ENCODE measurements at places on chromosomes 6 and 20.

- no peak for DNase-seq
These were observed 48.7 kb downstream of the DNAAF9 start for GRCh38 chr20:3358676-3359340.

GRCh38 chr6:111406200-111406721 is 76.8 kb downstream of the REV3L start:
- DNase-seq, result no peak

GRCh38 chr6:14277405-14277930 is 159.9 kb downstream of the CD83 start:
- no peak for DNase-seq

- peak; percentile 10 for DNase-seq
These were observed 5.8 kb downstream of the OLIG3 start for GRCh38 chr6:137488150-137489045.

DNA sequence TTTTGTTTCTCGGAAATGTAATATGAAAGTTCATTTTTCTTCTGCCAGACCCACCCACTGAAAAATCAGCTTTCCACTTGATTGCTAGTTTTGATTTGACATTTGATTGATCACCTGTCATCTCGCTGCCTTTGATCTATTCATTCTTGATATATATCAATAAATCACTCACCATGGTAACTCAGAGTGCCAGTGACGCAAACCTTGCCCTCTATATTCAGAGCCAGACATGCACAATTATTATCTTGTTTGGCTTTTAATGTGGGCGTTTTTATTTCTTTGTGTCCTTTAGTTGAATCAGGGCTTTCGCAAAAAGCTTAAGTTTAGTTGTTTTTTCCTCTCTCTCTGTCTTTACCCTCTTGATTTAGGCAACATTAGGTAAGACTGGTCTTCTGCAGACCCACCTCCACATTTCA is 2.0 kb downstream of the TSHZ2 start:
- DNase-seq, result no peak

DNA sequence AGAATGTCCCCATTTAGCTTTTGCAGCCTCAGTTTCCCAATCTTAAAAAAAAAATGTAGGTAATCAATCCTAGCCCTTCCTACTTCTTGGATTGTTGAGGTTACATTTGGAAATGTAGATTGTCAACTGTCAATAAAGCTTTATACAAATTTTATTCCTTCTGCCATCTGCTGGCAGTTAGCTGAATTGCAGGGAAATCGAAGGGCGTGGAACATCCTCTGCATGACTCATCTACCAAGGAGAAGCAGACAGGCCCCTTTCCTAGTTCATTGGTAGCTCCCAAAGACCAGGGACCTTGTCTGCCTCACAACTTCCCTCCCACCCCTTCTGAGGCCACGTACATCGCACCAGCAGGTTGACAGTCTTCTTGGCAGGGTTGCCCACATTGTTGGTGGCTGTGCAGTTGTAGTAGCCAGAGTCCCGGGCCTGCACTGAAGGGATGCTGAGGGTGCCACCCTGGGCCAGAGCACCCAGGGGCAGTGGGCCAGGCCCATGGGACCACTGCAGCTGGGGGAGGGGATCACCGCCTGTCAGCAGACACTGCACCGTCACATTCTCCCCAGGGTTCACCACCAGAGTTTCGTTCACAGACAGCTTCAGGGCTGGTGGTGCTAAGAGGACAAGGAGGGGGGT is 43.6 kb downstream of the MDGA1 start:
- DNase-seq, result no peak

DNA sequence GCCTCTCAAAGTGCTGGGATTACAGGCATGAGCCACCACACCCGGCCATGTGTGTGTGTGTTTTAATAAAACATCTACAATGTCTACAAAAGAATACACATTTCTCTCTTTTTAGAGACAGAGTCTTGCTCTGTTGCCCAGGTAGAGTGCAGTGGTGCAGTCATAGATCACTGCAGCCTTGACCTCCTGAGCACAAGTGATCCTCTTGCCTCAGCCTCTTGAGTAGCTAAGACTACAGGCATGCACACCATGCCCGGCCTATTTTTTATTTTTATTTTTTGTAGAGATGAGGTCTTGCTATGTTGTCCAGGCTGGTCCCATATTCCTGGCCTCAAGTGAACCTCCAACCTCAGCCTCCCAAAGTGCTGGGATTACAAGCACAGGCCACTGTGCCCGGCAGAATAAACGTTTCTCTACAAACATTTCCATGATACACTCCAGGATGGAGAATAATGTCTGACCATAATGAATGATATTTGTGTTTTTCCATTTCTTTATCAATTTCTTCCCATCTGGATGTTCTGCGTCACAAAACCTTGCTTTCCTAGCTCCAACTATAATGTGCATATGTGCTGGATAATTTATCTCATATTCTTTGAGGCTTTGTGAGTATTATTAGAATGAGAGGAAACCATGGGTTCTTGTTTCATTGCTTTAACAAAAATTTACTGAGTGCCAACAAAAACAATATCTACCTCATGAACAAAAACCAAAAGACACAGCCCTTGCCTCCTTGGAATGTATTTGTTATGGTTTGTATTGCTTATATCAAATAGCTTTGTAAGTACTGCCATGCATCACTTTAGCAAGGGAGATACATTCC is 28.6 kb upstream of the CCN2 start:
- no peak for DNase-seq

DNA sequence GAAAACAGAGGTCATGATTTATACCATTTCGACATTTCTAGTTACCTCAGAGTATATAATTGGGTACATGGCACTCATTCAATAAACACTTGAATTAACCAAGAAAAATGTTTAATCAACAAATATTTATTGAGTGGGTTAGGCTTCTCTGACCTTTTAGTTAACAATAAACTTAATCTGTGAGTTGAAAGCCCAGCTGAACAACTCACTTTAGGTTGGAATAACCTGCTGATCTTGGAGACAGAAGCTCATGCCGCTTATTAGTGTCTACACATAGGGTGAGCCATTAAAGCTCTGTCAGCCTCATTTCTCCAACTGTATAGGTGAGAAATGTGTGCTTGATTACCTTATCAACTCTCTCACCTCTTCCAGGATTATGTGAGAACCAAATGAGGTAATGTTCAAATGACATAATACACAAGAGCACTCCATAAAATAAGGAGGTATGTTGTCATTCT is 98.2 kb upstream of the DTNBP1 start:
- DNase-seq, result no peak

GRCh38 chr6:43242908-43243663 is at the start of gene TTBK1:
TTBK1 (plus strand) TSS chr6:43243481; CDS start chr6:43246661, 3,180 bp downstream.
- DNase-seq, result no peak

- DNase-seq, result no peak
These were observed 50.1 kb downstream of the GRM4 start for GRCh38 chr6:34095741-34096140.

DNA sequence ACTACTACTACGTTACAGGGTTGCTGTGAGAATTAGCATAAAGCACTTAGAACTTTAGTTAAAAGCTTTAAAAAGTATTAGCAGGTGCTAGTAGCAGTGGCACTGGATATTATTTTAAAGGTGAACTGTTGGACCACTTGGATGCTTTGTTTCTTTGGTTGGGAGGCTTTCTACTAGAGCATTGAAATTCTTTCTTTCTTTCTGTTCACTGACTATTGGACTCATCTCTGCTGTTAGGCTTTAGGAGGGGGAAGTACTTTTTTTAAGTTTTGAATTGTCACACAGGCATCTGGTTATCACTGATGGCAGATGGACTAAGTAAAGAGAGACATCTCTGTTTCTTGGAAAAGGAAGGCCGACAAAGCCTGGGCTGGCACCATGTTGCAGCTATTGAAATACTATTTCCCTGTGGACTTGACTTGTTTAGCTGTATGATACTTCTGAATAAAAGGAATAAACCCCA is 4.8 kb downstream of the TBPL1 start:
- DNase-seq, result no peak

DNA sequence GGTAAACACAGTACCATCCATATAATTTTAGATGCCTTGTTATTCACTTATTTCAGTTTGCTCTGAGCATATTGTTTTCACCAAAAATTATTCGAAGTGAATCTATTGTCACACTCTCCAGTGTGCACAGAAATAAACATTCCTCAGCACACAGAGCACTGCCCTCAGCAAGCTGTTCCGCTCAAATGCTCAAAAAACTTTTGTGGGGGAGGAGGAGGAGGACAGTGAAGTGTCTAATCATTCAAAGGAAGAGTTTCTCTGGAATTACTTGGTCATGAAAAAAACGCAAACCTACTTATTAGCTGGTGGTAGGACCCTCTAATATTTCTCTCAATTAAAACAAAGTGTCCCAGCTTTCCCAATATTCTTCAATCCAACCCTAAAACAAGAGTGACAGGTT is 88.3 kb downstream of the DTNBP1 start:
- DNase-seq, result no peak

DNA sequence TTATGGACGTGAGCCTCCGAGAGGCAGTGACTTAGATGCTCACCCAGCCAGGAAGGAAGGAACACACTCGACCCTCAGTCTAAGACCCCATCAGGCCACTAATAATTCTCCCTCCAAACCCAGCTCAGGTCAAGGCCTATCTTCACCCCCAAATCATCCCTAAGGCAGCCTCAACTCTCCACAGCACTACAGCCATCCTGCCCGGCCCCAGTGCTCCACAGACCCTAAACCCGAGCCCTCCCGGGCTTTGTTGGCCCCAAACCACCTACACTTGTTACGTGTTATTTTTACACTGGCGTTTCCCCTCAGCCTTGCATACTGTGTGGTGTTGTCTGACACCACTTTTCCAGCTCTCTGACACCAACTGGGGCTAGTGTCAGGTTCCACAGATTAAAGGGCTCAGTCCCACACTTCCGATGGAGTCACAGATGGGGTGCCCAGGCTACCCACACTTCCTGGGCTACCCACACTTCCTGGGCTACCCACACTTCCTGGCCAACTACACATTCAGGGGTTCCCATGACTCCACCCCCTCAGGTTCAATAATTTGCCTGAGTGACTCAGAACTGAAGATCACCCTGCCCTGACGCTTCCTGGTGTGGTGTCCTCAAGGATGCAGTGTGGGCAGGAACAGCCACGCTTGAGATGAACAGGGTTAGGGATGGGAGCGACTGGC is 25.3 kb downstream of the RBCK1 start:
- peak; percentile 14 for DNase-seq

DNA sequence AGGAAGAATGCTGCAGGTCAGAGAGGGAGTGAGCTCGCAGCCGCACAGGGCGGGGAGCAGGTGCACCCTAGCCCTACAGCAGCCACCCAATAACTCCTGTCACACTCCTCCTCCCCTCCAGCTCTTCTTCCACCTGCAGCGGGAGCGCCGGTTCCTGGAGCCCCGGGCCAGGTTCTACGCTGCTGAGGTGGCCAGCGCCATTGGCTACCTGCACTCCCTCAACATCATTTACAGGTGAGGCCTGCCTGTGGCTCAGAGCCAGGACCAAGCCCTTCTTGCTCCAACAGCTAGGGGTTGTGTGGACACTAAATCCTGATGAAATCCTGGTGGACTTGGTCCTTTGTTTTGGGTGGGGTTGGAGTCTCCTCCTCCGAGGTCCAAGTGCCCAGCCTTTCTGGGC is 11.7 kb downstream of the SGK2 start:
- DNase-seq, result no peak

- no peak for DNase-seq
These were observed 77.8 kb downstream of the VIP start for GRCh38 chr6:152828431-152828830.

GRCh38 chr6:12313992-12314589 is 23.9 kb downstream of the EDN1 start:
- no peak for DNase-seq

- DNase-seq, result no peak
These were observed 48.6 kb downstream of the UQCC1 start for GRCh38 chr20:35363190-35363589.

- no peak for DNase-seq
These were observed 188.2 kb downstream of the CDKAL1 start for GRCh38 chr6:20722455-20722854.

DNA sequence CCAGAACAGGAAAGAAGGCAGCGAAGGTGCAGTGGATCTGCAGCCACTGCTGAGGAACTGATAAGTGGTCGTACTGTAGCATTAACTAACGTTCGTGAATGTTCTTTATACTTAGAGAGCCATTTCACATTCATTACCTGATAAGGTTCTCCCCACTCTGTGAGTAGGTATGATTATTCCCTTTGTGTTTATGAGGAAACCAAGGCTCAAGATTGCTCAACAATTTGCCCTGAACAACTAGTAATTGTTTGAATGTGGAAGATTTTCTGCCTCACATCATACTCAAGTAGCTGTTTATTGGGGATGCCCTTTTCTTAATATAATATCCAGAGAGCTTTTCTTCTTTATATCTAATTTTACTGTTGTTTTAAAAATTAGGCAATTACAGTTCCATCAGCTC is 24.9 kb upstream of the ELOVL5 start:
- no peak for DNase-seq

DNA sequence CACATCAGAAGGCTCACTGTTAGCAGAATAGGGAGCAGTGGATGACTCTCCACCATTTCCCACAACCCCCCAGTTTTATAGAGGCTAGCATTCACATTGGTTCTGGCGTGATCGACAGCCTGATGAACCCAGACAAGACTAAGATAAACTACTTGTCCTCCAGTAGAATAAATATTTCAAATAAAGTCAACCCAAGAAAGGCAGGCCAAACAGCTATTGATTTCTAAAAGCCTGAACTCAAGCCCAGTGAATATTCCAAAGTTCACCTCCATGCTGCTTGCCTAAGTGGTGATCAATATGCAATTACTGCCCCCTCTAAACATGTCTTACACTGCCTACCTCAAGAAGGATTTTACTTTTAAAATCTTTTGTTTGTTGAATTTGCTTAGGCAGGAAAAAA is 104.5 kb downstream of the CTNNBL1 start:
- no peak for DNase-seq

- DNase-seq, result no peak
These were observed 294.7 kb downstream of the KHDC1L start for GRCh38 chr6:72930556-72931132.

- DNase-seq, result no peak
These were observed 10.7 kb upstream of the TP53INP2 start for GRCh38 chr20:34693414-34693813.

GRCh38 chr20:24851346-24852019 is 97.6 kb upstream of the CST7 start:
- no peak for DNase-seq

DNA sequence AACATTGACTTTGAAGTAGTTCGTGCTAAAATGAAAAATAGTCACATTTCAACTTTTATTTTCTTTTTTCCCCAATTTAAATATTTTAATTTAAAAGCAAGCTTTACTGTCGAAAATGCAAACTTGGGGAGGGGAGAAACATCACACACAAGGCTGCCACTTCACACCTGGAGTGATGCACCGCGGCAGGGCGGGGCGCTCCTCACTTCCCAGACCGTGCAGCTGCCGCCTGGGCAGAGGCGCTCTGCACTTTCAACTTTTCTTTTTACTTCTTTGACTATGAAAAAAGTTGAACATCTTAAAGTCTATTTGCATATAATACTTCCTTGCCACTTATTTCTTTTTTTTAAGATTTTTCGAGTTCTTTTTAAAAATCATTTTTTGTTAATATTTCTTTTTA is 993.3 kb upstream of the GJE1 start:
- DNase-seq, result no peak

DNA sequence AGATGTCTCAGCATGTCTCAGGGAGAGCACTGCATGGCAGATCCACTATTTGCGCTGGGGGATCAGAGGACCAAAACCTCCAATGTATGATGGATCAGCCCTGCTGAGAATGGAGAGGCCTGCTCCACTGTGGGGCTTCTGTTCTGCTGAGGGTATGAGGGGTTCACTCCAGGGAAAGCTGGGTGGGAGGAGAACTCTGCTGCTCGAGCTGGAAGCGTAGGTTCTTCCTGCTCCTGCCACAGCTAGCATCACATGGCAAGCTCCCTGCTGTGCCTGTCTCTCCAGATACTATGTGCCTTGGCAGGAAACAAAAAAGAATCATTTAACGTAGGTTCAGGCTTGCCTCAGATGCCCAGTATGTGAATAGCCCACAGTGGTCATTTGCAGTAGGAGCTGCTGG is 105.8 kb downstream of the EPM2A start:
- no peak for DNase-seq

Data from stimulated activated CD4-positive, alpha-beta T cell treated with anti-CD3 and anti-CD28 coated beads, Interleukin-15, amount 100 ng/mL, for 1 hour (primary cell).